ENCODE measurements at places on chromosomes 5 and 9.
A peak's percentile ranks its signal among the peaks of the same experiment; 100 is the strongest.

- DNase-seq = no peak
Observed at GRCh38 chr9:10443868-10444204, 169.0 kb downstream of the PTPRD start.

- no peak for DNase-seq
Observed at GRCh38 chr9:97431549-97432143, 19.8 kb downstream of the TDRD7 start.

DNA sequence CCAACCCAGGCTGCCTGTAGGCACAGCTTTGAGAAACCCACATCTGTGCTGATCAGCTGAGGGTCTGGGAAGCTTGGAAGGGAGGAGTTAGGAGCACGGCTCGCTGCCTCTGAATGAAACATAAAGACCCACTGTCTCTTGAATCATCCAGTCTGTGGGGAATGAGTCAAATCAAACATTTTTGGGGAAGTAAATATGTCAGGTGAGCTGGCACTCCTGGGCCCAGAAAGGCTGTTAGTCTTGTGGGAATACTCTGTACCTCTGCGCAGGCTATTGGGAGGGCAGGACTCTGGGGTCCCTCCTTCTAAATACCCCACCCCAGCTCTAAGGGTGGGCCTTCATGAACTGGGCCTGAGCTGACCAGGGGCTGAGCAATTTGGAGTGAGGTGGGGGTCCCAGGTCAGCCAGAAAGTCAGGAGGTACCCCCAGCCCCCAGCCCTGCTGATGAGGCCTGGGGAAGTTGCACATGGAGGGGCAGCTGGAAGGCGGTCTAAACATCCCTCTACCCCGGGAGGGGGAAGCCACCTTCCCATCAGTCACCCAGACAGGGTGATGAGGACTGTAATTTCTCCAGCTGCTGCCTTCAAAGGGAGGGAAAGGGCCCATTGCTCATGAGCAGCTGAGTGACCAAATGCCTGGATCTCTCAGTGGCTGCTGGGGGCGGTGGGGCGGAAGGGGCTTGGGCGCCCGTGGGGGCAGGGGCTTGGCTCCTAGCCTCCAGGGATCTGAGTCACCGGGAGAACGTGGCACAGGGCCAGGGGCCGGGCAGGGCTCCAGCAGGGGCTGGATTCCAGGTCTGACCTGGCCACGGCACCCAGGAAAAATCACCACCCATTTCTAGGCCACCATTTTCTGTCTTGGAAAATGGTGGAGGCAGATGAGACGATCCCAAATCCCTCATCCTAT, 10.8 kb downstream of the FIBCD1 start:
- no peak for DNase-seq

DNA sequence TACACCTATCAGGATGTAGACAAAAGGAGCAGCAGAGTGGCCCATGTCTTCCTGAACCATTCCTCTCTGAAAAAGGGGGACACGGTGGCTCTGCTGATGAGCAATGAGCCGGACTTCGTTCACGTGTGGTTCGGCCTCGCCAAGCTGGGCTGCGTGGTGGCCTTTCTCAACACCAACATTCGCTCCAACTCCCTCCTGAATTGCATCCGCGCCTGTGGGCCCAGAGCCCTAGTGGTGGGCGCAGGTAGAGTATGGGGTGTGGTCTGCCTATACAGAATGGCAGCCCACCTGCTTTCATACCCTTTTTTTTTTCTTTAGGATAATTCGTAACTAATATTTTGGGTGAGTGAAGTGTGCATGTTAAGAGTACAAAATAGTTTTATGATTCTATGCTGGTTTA, 1.1 kb downstream of the SLC27A6 start:
- no peak for DNase-seq

DNA sequence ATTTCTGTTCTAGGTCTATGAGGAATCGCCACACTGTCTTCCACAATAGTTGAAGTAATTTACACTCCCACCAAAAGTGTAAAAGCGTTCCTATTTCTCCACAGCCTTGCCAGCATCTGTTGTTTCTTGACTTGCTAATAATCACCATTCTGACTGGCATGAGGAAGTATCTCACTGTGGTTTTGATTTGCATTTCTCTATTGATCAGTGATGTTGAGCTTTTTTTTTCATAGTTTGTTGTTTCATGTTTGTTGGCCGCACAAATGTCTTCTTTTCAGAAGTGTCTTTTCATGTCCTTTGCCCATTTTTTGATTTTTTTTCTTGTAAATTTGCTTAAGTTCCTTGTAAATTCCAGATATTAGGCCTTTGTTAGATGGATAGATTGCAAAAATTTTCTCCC, 867.1 kb downstream of the DTWD2 start:
- DNase-seq = no peak

DNA sequence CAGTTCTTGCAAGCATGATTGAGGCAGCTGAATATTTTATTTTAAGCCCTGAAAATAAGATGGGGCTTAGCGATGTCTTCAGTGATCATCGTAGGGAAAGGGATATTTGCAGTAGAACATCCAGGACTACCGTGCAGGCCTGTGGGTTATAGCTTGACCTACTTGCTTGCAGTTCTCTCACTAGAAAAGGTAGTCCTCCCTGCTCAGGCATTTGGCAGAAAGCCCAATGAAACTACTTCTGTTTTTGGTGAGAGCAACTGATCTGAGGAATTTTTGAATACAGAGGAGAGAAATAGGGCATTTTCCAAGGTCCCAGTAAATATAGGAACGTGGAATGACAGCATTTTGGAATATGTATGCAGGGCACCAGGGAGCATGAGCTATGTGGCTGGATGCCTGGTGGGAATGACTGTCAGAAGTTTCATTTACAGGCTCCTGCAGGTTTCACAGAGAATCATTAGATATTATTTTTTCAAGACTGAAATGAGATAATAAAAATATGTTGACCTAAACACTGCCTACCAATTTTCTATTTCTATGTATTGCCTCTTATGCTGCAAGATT, 417.9 kb upstream of the ACTBL2 start:
- DNase-seq = no peak

DNA sequence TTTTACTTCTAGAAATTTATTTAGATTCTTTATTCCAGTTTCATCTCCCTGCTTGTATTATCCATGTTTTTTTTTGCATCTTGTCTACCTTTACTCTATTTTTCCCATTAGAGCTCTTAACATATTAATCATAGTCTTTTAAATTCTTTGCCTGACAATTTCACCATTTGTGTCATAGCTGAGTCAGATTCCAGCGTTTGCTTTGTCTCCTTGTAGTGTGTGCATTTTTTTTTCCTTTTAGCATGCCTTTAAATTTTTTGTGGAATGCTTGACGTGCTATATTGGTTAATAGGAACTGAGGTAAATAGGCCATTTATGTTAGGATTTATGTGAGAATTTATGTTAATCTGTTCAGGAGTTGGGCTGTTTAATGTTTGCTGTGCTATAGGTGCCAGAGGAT, 41.8 kb upstream of the NFIL3 start:
- DNase-seq = no peak

- no peak for DNase-seq
Observed at GRCh38 chr5:139361835-139362429, 20.3 kb downstream of the PAIP2 start.

- peak; percentile 17 for DNase-seq
Observed at GRCh38 chr9:37747271-37747753, 6.3 kb upstream of the TRMT10B start.

DNA sequence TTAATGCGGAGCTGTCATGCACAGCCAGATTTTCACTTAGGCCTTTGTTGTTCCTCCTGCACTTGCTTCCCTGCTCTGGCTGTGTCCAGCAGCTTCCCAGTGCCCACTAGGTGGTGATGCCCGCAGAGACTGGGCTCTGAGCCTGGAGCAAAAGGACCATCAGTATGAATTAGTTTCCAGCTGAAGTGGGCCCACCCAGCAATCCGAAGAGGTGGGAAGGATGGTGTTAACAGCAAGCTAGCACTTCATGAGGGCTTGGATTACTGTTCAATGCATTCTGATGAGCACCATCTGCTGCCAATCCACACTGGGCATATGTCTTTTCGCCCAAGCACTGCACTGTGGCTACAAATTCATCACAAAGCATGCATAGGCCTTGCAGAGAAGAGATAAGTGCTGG, 459.1 kb downstream of the SPOCK1 start:
- DNase-seq = no peak

- no peak for DNase-seq
Observed at GRCh38 chr5:1746371-1747078, 53.1 kb downstream of the MRPL36 start.

- DNase-seq = no peak
Observed at GRCh38 chr5:135193213-135194125, 159.4 kb upstream of the PITX1 start.

GRCh38 chr5:663436-664342, 29.5 kb downstream of the TPPP start:
- no peak for DNase-seq

GRCh38 chr5:101437351-101437750, 534.3 kb upstream of the ST8SIA4 start:
- DNase-seq = no peak

GRCh38 chr5:54323495-54323894, 13.1 kb upstream of the ARL15 start:
- no peak for DNase-seq

GRCh38 chr5:110414360-110414759, 312.1 kb downstream of the TMEM232 start:
- no peak for DNase-seq

GRCh38 chr9:87698069-87698809, 27.7 kb upstream of the CTSL start:
- no peak for DNase-seq

GRCh38 chr9:128005923-128006322, 25.1 kb upstream of the EEIG1 start:
- DNase-seq = no peak

DNA sequence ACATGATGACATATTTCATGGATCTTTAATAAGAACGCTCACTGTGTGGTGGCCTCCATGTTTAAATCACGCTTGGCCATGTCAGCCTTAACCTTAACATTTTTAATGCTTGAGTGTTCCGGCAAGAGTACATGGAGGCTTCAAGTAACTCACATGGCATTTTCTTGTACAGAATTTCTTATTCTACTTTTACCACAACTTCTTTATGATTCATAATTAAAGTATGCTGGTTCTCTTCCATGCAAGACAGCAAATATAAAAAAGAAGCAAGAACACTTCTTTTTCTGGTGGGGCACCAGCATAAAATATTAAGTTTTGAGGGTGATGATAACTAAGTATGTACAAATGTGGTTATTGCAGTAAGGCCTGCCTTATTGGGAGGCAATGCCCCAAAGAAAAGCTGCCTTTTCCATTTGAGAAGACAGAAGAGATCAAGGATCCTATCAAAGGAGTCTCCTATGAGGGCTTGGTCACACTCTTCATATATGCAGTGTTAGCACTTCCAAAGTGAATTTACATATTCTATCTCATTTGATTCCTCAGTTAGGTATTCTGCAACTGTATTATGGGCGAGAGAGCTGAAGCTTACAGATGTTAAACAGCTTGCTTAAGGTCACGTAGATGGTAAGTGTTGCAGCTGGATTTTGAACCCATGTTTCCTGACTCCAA, 382.7 kb upstream of the MEF2C start:
- DNase-seq = no peak

- no peak for DNase-seq
Observed at GRCh38 chr5:170527991-170528390, 24.2 kb downstream of the KCNIP1 start.

DNA sequence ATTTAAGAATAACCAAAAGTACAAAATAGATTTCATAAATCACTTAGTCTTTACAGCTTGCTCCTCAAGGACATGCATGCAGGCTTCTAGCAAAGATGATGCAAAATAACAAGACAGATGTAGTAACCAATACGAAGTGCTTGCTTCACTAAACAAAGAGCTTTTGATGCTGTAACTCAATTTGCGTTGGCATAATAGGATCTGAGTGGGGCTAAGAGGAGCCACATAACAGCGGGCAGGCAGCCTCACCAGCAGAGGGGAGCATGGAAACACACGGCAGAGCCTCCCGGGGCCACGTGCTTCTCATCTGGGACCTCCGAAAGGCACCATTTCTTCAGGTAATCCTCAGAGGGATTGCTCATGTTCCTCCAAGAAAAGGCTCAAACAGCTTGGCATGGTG, 139.7 kb downstream of the C5orf15 start:
- DNase-seq = no peak

DNA sequence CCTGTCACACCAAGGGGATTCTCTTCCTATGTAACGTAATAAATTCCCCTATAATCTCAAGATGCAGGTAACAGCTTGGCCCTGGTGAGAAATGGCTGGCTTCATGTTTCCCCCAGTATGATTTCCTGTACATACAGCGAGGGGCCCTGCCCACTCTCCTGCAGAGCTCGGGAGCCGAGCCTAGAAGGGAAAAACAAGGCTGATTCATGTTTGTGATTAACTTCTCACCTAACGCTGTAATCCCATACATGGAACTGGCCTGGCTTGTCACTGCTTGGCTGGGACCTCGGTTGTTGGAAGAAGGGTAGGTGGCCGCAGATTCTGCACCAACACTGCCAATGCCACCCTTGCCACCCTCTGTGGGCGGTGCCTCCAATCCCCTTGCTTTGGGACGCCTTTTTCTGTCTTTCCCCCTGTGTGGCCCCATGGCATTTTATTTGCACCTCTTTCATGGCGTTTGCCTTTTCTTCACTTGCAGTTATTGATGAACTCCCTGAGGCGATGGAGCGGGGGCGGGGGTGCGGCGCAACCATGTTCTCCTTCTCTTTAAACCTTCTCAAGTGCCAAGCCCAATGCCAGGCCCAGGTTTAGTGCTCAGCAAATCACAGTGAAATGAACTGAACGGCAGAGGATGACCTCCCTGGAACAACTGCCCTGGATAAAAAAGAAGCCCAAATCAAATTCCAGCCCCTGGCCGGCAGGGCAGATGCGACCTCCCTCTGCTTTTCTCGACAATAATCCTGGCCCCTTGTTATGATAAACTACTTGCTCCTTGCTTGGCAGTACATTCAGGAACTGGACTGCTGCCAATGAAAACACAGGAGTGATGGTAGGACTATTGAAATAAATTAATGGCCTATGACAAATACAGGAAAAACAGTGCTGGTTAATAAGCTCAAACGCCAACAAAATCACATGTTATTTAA, 108.1 kb downstream of the TMEM174 start:
- no peak for DNase-seq

DNA sequence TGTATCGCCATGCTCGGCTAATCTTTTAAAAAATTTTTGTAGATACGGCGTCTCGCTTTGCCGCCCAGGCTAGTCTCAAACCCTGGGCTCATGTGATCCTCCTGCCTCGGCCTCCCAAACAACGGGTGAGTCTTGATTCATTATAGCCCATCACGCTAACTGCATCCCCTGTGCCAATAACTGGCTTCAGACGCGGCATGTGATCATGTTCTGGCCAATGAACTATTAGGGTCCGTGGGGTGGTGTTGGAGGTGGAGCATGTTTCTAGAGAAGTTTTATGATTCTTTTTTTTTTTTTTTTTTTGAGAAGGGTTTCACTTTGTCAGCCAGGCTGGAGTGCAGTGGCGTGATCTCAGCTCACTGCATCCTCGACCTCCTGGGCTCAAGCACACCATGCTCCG, 51.0 kb downstream of the FGF18 start:
- DNase-seq = no peak

GRCh38 chr5:141742866-141743851, 61.1 kb upstream of the ARAP3 start:
- DNase-seq = no peak

Data from activated T-helper 1 cell treated with anti-CD3 and anti-CD28 coated beads, Interleukin-2, amount 50 U/mL, for 16 hours (primary cell).